Dermis blood vessel endothelial cell (primary cell): ENCODE measurements at places on chromosomes 12 and 14. TPM values are rescaled to one million over a fixed set of nuclear protein-coding genes. Genes with fewer than 3 reads are reported as not detected.

DNA sequence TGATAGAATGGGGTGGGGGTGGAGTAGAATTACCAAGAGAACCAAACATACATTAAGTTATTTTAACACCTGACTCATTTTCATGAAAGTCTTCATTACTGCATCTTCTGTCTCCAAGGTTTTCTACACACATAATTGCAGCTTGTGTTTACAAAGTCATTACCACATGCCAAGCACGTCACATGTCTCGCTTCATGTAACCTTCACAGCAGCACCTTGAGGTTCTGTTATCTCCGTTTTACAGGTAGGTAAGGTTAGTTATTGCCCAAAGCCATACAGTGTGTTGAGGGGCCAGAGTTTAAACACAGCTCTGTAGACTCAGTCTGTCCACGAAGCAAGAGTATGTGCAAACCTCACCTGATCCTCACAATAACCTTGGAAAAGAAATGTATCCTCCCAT lies 64.3 kb upstream of the RBM19 start:
- DNase-seq, result no peak

- no peak for DNase-seq
These were observed 123.7 kb upstream of the GARIN6 start for GRCh38 chr12:99523853-99524252.

GRCh38 chr12:50129290-50129689 lies 17.3 kb downstream of the COX14 start:
- DNase-seq, result no peak

DNA sequence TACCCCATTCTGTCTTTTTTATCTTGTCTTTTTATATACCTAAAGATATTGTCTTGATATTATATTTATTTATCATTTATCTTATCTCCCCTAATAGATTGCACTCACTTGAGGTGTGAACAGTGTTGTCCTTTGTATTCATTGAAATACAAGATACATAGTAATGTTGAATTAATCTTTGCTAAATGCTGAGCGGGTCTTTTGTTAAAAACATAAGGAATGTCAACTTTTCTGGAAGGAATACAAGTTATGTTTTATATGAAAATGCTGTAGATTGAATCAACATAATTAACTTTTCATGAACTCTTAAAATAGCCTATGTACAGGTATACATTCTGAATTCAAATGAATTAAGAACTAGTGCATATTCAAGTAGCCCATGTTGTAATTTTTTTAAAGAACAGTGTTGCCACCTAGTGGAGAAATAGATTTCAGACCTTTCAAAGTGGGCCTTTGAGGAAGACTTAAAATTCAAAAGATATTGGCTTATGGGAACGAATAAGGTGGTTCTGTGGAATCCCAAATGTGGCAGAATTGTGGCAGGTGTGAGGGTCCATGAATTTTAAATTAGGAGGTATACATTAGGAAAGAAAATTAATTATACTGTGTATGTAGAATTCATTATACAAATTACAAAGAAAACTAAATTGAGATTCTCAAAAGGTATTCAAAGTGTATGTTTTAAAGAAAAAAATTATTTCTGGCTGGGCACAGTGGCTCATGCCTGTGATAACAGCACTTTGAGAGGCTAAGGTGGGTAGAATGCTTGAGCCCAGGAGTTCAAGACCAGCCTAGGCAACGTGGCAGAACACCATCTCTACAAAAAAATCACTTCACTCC lies 19.1 kb downstream of the BBOF1 start:
- peak; percentile 75 for DNase-seq

GRCh38 chr12:62799126-62799736 lies 135.7 kb downstream of the PPM1H start:
- DNase-seq, result peak; percentile 87

- no peak for DNase-seq
These were observed 166.3 kb upstream of the TRHDE start for GRCh38 chr12:72105849-72106248.

- DNase-seq, result no peak
These were observed 78.2 kb downstream of the GAS2L3 start for GRCh38 chr12:100651694-100652093.

DNA sequence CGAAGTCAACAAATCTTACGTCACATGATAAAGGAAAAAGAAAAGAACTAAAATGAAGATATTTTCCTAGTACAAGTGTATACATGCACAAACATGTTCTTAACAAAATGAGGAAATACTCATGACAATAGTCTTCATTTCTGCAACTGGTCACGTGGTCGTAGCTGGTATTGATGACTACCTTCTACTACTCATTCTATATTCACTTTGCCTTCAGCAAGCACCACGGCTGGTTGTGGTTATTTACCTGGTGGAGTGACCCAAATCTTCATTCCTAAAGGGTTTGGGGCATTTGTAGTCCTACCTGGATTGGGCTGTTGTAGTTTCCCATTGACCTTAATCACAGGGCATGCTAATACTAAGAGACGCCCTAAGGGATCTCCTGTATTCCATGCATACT lies 51.2 kb downstream of the FIGNL2 start:
- no peak for DNase-seq

- no peak for DNase-seq
These were observed 123.9 kb downstream of the PAX9 start for GRCh38 chr14:36785511-36785910.

- no peak for DNase-seq
These were observed 78.6 kb upstream of the IFNG-AS1 start for GRCh38 chr12:67910360-67911274.

- DNase-seq, result no peak
These were observed 21.6 kb downstream of the PUS7L start for GRCh38 chr12:43736927-43737440.

GRCh38 chr12:100229036-100229635 lies 28.5 kb downstream of the ACTR6 start:
- peak; percentile 24 for DNase-seq

GRCh38 chr12:124968656-124969055 lies 20.3 kb downstream of the DHX37 start:
- DNase-seq, result no peak

- no peak for DNase-seq
These were observed 240.4 kb downstream of the PRKD1 start for GRCh38 chr14:29687071-29687765.

DNA sequence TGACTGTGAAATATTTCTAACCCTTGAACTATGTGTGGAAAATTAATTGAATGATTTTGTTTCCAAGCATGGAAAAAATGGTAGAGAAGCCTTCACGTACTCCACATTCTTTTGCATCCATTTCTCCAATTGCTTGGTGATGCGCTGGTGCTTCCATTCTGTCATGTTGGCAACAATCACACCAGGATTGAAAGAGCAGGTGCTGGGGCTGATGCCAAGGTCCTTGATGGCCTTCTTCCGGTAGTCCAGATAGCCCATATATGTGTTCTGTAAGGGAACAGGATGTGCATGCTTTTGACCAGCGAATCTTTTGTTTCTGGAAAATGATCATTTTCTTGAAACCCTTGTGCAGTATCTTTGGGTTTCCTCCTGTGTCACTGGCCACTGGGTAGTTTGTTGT lies 28.6 kb downstream of the TDG start:
- peak; percentile 7 for DNase-seq

- peak; percentile 19 for DNase-seq
These were observed 465.5 kb upstream of the ATP2B1 start for GRCh38 chr12:90174198-90174510.

- DNase-seq, result no peak
These were observed 166.4 kb downstream of the DUSP6 start for GRCh38 chr12:89185889-89186288.

DNA sequence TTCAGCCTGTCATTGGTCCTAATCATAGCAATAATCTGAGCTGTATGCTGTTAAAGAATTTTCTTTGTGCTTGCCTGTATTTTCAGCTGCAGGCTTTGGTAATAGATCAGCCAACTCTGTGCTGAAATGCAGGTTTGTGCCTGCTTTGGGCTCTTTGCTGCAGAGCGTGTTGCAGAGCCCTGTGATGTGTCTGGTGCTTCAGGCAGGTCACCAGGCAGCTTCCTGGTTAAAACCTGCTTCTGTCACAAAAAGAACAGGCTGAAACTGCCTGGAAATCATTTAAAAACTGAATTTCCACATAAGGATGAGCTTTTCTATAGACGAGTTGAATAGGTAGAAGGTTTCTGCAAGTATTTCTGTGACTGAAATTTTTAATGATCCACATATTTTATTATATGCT lies 3.1 kb downstream of the DIP2B start:
- no peak for DNase-seq

DNA sequence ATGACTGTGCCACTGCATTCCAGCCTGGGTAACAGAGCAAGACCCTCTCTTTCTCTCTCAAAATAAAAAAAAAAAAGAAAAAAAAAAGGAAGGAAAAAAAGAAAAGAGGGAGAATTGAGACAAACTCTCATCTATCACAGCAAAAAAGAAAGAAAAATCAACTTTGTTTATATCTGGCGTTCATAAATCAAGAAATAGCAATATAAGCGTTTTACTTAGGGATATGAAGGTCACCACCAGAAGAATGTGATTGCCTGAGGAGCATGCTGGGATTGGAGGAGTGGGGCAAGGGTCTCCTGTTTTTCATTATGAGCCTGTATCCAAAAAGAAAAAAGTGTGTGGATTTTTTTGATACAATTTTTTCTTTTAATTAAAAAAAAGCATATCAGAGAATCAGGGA lies 78.4 kb downstream of the HECTD4 start:
- DNase-seq, result no peak

OASL gene
- total RNA-seq, result 0.34 and 0.74 TPM in 2 replicates

HOXC10 gene
- 0.28 and 0.85 TPM in 2 replicates for total RNA-seq

TMEM119 gene
- under 0.01 TPM in 1 of 2 replicates, not detected in the other for total RNA-seq

ARF3 gene
- total RNA-seq, result 46.1 and 61.5 TPM in 2 replicates

CPNE6 gene
- not detected in 2 replicates for total RNA-seq

HOXC12 gene
- total RNA-seq, result not detected in 2 replicates

TMEM116 gene
- total RNA-seq, result 3.1 and 5.1 TPM in 2 replicates

DNAI7 gene
- 0.28 TPM in 1 of 2 replicates, not detected in the other for total RNA-seq
